ENCODE measurements at places on chromosomes 7 and 10.

DNA sequence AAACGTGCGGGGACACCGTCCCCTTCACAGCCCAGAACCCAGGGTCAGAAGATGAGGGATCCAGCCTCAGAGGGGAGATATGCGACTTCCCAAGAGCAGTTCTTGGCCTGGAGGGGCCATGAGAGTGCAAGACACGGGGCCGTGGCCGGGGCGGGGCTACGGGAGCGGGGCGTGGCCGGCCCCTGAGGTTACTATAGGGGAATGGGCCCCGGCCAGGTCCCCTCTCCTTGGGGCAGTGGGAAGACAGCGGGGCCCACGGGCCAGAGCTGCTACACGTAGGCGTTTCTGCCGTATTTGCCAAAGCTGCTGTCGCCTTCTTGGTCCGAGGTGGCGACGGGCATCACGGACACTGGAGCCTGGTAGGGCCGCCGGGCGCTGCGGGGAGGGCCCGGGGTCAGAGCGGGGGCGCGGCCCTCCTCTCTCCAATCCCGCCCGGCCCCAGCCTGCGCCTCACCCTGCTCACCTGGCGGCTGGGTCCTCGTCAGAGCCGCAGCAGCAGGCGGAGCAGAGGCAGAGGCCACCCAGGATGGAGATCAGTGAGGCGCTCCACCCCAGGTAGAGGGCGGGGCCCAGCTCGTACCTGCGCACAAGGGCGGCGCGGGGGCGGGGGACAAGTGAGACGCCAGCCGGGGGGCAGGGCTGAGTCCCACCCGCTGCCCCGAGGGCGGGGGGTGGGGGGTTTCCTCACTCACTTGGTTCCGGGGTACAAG is 5.3 kb downstream of the CLDN15 start:
- DNase-seq: no peak

GRCh38 chr7:94301024-94301586 is 93.6 kb upstream of the COL1A2 start:
- peak; percentile 89 for DNase-seq

- no peak for DNase-seq
These were observed 96.2 kb downstream of the SGMS1 start for GRCh38 chr10:50527442-50528043.

- peak; percentile 60 for DNase-seq
These were observed 96.0 kb downstream of the MTERF1 start for GRCh38 chr7:91784469-91784868.

- DNase-seq: no peak
These were observed 35.5 kb upstream of the CALN1 start for GRCh38 chr7:72447465-72448204.

DNA sequence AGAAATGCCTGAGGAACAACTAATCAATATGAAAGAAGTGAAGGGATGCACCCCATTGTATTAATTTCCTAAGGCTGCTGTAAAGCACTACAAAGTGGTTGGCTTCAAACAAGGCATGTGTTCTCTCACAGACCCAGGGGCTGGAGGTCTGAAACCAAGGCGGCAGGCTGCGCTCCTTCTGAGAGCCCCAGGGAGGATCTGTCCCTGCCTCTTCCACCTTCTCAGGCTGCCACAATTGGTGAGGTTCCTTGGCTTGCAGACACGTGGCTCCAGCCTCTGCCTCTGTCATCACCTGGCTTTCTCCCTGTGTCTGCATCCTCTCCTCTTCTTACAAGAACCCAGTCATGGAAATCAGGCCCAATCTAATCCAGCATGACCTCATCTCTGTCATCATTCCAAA is 110.1 kb downstream of the TNS3 start:
- DNase-seq: no peak

DNA sequence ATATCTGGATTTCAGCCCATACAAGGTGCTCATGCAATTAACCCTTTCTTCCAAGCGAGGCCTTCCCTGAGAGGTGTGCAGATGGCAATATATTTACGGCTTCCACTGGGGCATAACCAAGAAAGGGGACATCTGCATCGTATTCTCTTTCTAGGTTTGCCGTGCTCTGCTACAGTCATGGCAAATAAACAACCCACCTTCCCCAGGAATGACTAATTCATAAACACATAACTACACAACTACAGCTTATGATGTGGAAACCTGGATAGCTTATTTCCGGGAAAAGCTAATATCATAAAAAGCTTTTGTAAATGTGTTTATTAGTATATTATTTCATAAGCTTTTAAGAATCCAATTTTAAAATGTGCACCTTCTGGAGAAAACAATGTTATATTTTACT is 120.0 kb downstream of the CAMK1D start:
- DNase-seq: no peak

- DNase-seq: no peak
These were observed 1038.3 kb downstream of the LRMDA start for GRCh38 chr10:76469675-76470074.
